Pulmonary artery endothelial cell (primary cell): ENCODE measurements at places on chromosomes 16 and 17. TPM values are rescaled to one million over a fixed set of nuclear protein-coding genes. Genes with fewer than 3 reads are reported as not detected.

The TBC1D3G gene
- total RNA-seq: not detected in 2 replicates

The FBXW10 gene
- under 0.01 TPM in 1 of 2 replicates, not detected in the other for total RNA-seq

The HSPB9 gene
- not detected in 2 replicates for total RNA-seq

The MPHOSPH6 gene
- 28.8 and 40.0 TPM in 2 replicates for total RNA-seq

The MPP3 gene
- 9.8 and 10.2 TPM in 2 replicates for total RNA-seq

The DOK4 gene
- total RNA-seq: 26.8 and 29.7 TPM in 2 replicates

The ARHGDIG gene
- total RNA-seq: 1.5 and 12.3 TPM in 2 replicates

The CCL16 gene
- total RNA-seq: 0.46 and 0.85 TPM in 2 replicates

The UTS2R gene
- not detected in 2 replicates for total RNA-seq

The EME2 gene
- total RNA-seq: 5.9 and 7.1 TPM in 2 replicates

The CTRB2 gene
- total RNA-seq: not detected in 2 replicates

The KLHL10 gene
- not detected in 2 replicates for total RNA-seq

The RNF112 gene
- 0.07 TPM in 2 replicates for total RNA-seq
